ENCODE measurements at places on chromosomes 2 and 18.

DNA sequence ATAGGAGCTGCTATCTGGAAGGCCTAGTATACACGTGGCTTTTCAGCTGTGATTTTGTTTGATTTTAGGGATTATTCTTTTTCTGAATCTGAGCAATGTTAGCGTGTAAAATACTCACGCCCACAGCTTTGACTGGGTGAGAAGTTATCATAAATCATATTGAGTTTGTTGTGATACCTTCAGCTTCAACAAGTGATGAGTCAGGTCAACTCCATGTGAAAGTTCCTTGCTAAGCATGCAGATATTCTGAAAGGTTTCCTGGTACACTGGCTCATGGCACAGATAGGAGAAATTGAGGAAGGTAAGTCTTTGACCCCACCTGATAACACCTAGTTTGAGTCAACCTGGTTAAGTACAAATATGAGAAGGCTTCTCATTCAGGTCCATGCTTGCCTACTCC lies at the start of gene GKN1:
GKN1 (plus strand) TSS at position 386 of the 400 bp plus-strand sequence. CDS start 42 bp downstream, outside the sequence.
- DNase-seq: no peak

GRCh38 chr2:28698545-28698944 lies 53.1 kb upstream of the PPP1CB start:
- no peak for DNase-seq

- no peak for DNase-seq
These were observed 11.4 kb downstream of the ANKRD23 start for GRCh38 chr2:96832408-96832753.

- DNase-seq: no peak
These were observed 59.3 kb downstream of the HDLBP start for GRCh38 chr2:241256168-241256545.

DNA sequence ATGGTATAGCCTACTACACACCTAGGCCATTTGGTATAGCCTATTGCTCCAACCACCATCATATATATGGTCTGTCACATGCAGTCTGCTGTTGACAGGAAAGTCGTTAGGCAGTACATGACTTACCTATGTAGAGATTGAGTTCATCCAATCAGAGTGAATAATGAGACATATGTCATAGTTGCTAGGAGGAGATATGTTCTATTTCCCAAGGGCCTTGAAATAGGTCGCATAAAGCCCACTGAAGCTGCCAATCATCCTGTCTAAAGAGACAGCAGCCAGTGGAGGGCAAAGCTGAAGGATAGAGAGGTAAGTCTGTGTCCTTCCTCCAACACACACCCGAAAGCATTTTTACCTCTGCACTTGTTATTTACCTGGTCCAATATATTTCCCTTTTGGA lies 263.4 kb downstream of the PTPRM start:
- DNase-seq: no peak

DNA sequence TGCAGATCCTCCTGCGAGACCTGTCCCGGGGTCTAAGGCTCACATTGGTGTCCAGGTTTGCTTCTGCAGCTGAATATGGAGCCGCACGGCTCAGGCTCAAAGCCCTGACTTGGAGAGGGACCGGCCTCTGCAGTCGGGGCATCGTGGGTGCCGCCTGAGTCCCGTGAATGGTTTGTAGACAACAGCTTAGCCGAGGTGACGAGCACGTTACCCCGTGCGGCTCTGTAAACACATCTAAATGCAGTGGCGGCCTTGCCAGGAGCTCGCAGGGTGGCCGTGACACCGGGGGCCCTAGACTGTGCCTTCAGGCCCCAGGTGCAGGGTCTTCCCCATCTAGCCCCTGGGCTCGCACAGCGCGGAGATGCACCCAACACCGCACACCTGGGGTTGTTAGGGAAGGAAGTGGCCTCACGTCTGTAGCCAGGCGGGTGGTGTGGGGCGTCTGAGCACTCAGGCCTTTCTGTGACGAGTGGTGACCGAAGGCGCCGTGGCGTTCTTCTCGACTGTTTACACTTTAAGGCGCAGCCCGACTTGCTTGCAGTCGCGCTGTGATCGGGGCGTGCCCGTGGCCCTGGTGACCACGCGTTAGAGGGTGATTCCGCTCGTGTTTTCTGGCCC lies 91.6 kb downstream of the NFATC1 start:
- no peak for DNase-seq

- DNase-seq: no peak
These were observed 65.3 kb downstream of the HAUS1 start for GRCh38 chr18:46169464-46169941.

- no peak for DNase-seq
These were observed 3.0 kb upstream of the SKOR2 start for GRCh38 chr18:47254341-47254939.

GRCh38 chr2:198756166-198756565 lies 701.6 kb downstream of the SATB2 start:
- DNase-seq: no peak

- no peak for DNase-seq
These were observed 42.0 kb downstream of the TMEM182 start for GRCh38 chr2:102803897-102804217.

GRCh38 chr2:206245265-206245672 lies 29.2 kb upstream of the ZDBF2 start:
- no peak for DNase-seq

GRCh38 chr2:223475901-223476300 lies 126.3 kb downstream of the SCG2 start:
- DNase-seq: no peak

GRCh38 chr2:70668911-70669310 lies 99.1 kb downstream of the ADD2 start:
- DNase-seq: no peak

DNA sequence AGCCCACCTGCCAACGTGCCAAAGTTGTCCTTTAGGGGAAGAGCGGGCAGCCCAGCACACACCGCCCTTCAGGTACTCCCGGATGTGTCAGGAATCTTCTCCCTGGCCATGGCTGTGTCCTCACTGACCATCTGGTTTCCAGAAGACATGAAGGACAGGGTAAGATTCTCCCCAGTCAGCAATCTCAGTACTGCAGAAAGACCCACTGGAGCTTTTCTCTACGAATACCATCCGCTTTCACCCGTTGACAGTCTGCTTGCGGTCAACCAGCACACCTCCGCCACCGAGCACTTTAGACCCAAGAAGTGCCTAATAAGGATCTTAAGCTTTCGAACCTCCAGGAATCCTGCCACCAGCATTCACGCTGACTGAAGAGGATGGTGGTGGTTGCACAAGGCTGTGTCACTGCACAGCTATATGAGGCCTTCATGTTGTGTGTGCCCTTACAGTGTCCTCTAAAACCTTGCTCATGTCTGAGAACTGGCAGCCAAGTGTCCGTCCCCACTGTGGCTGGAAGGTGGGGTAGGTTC lies 42.7 kb upstream of the ITM2C start:
- DNase-seq: no peak

DNA sequence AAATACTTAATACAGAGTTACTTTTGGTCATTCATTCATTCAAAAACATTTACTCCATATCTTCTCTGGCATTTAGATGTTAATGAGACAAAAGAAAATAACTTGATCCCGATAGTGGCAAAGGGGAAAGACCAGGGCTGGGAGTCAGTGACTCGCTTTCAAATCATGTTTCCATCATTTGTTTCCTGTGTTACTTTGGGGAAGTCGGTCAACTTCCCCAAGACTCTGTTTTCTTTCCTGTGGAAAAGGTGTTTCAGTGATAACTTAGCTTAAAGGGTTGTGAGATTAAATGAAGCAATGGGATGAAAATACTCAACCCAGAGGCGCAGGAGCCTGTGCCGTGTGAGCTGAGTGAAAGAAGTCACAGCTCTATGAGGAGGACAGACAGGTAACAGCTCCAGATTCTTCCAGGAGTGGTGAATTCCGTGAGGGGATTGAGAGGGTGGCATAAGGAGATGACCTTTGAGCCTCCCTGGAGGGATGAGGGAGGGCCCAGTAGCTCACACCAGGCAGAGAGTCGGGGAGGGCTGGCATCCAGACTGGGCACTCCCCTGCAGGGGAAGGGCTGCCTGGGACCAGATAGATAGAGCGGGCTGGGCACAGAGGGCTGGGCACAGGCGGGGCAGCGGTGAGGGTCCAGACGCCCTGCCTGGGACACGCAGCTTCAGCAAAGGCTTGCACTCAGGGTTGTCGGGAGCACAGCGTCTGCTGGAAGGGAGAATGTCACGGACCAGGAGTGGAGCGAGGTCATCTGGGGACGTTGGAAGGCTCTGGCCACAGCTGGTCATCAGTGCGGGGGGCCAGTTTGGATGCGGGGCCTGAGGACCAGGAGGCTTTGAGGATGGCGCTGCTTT lies 70.1 kb downstream of the TSHZ1 start:
- no peak for DNase-seq

DNA sequence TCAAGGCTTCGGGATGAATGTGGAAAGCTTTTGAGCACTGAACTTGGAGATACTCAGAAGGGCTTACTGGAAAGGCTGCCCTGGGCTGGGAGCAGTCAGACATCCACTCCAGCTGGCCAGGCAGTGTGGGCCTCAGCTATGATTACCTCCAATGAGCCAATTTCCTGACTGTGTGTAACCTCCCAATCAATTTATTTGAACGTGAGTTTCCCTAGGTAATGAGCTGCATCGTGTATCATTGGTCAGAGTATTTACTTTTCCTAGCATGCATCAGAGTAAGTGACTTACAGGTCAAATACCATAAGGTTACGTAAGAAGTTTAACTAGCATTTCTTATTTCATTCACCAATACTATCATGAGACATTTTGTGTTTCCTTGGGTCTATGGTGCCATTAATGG lies 11.0 kb upstream of the CTAGE1 start:
- no peak for DNase-seq

DNA sequence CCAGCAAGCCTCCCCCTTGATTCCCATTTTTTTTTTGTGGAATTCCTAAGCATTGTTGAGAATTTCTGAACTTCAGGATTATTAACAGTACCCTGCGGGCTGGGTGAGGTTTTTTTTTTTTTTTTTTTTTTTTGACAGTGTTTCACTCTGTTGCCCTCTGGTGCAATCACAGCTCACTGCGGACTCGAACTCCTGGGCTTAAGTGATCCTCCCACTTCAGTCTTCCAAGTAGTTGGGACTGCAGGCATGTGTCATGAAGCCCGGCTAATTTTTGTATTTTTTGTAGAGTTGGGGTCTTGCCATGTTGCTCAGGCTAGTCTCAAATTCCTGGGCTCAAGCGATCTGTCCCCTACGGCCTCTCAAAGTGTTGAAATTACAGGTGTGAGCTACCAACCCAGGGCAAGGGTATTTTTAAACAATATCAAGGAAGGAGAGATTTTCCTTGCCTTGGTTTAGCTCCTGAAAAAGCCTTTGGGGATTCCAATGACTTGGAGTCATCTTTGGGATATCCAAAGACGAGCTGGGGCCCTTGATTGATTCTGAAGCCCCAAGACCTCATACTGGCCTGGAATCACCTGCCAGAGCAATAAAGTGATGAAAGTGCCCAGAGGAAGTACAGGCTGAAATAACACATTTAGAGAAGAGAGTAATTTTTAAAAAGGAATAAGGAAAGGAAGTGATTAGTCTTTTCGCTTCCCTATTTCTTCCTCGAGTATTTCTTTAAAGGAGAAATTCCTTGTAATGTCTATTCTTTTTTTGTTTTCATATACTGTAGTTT lies 240.2 kb downstream of the TGIF1 start:
- DNase-seq: no peak

GRCh38 chr2:3805201-3805939 lies 102.0 kb downstream of the DCDC2C start:
- DNase-seq: no peak

GRCh38 chr18:55764386-55764785 lies 176.4 kb upstream of the TCF4 start:
- no peak for DNase-seq

- DNase-seq: no peak
These were observed 42.7 kb downstream of the COLEC12 start for GRCh38 chr18:457521-458412.

DNA sequence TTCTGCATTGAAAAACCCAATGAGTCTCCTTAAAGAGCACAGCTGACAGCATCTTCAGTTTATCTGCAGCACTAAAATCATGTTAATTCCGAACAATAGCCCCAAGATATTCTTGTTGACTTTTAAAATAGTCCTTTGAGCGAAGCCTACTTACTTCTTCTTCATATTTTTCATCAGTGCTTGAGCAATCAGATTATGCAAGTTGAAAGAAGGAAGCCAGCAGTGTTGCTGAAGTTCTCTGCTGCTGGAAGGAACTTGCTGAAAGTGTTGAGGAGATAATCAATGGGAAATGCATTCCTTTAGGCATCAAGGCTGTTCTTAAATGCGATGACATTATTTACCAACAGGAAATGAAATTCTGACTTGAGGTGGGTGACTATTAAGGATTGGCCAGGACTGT lies 105.9 kb upstream of the SNTG2 start:
- no peak for DNase-seq

- DNase-seq: no peak
These were observed 91.7 kb upstream of the TFCP2L1 start for GRCh38 chr2:121376535-121377250.

DNA sequence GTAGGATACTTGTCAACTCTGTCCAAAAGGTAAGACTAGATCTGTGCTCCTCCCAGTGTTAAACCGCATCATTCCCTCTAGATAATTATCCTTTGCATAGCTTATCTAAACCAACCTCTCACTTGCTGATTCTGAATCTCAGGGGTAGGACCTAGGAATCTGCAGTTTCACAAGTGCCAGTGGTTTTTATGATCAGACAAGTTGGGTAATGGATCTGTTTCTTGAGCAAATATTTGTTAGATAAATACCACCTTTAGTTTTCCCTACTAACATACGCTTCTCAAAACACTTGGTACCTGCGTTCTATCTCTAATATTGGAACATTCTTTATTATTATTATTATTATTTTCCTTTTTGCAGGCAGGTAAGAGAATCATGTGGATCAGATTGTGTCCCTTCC lies 439.9 kb downstream of the PTPRM start:
- DNase-seq: no peak

DNA sequence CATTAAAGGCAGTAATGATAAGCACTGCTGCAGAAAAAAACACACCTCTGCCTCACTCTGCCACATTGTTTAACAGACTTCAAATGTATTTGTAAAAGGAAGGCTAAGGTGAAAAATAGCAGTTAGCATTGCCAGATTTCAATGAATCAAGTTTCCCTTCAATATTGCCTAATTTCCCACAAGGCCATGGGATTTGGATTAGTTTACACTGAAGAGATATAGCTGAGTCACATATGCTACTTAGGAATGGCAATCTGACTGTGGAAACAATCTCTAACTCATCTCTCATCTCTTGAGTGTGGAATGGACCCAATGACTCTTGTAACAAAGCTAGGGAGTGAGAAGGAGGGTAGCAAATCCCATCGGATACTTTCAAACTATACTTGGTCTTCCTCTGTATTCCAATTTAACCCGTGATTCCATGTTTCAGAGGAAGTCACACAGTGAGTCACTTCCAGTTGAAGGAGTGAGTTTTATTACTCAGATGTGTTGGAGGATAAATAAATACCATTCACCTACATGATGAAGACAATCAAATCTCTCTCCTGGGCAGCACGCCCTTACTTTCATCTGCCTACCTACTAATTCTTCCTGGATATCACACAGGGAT lies 5.1 kb downstream of the B4GALT6 start:
- DNase-seq: no peak

GRCh38 chr2:182867426-182868053 lies 1.1 kb upstream of the FRZB start:
- DNase-seq: no peak
